Placental pericyte (primary cell): ENCODE measurements at places on chromosomes 12 and 14. TPM values are rescaled to one million over a fixed set of nuclear protein-coding genes. Genes with fewer than 3 reads are reported as not detected.

Gene KRT82
- not detected in 2 replicates for total RNA-seq

Gene PROX2
- not detected in 2 replicates for total RNA-seq

Gene NID2
- total RNA-seq: 237 and 855 TPM in 2 replicates

Gene CLEC6A
- total RNA-seq: not detected in 2 replicates

Gene PSEN1
- total RNA-seq: 68.6 and 89.7 TPM in 2 replicates

Gene SLC6A13
- not detected in 2 replicates for total RNA-seq

Gene ADAMTS20
- total RNA-seq: not detected in 2 replicates

Gene GUCY2C
- not detected in 2 replicates for total RNA-seq

Gene CLEC9A
- not detected in 2 replicates for total RNA-seq

Gene TMEM119
- 91.9 and 104 TPM in 2 replicates for total RNA-seq

Gene SDR9C7
- not detected in 2 replicates for total RNA-seq

Gene PRPF40B
- 7.6 and 11.2 TPM in 2 replicates for total RNA-seq

Gene SIRT4
- 0.66 and 0.86 TPM in 2 replicates for total RNA-seq

Gene PTPRQ
- total RNA-seq: 0.22 and 0.29 TPM in 2 replicates

Gene PMCH
- total RNA-seq: not detected in 2 replicates

Gene TSPAN19
- not detected in 2 replicates for total RNA-seq
